ENCODE measurements at places on chromosomes 12 and 14. TPM values are rescaled to one million over a fixed set of nuclear protein-coding genes. Genes with fewer than 3 reads are reported as not detected.

TMEM132C gene
- not detected for total RNA-seq

RPL10L gene
- total RNA-seq = not detected

KRT2 gene
- total RNA-seq = not detected

MMP17 gene
- 31.2 TPM for total RNA-seq

LIN7A gene
- total RNA-seq = 14.8 TPM

SERPINA12 gene
- not detected for total RNA-seq

Data from HFFc6 (cell line).